ENCODE measurements at places on chromosomes 11 and 22.

- DNase-seq = no peak
Observed at GRCh38 chr11:12200279-12200990, 90.0 kb downstream of the MICAL2 start.

GRCh38 chr11:63709336-63709884 lies 28.1 kb downstream of the RTN3 start:
- DNase-seq = no peak

DNA sequence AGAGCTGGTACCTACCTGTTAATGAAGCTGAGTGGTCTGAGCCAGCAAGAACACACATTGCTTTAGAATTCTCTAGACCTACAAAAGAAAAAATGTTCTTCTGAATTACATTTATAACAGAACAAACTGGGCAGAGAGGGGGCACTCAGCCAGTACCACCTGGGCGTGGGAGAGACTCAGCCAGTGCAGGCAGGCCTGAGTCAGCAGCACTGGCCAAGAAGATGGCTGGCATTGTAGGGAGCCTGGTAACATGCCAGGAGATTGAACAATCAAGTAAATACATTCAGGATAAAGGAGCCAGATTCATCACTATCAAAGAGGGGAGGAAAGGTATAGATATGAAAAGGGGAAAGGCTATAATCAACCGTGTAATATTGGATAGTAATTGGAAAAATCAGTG lies 19.9 kb downstream of the SERGEF start:
- no peak for DNase-seq

- DNase-seq = no peak
Observed at GRCh38 chr11:69654001-69654659, 13.2 kb downstream of the CCND1 start.

- no peak for DNase-seq
Observed at GRCh38 chr22:44683237-44683636, 18.8 kb upstream of the PRR5 start.

DNA sequence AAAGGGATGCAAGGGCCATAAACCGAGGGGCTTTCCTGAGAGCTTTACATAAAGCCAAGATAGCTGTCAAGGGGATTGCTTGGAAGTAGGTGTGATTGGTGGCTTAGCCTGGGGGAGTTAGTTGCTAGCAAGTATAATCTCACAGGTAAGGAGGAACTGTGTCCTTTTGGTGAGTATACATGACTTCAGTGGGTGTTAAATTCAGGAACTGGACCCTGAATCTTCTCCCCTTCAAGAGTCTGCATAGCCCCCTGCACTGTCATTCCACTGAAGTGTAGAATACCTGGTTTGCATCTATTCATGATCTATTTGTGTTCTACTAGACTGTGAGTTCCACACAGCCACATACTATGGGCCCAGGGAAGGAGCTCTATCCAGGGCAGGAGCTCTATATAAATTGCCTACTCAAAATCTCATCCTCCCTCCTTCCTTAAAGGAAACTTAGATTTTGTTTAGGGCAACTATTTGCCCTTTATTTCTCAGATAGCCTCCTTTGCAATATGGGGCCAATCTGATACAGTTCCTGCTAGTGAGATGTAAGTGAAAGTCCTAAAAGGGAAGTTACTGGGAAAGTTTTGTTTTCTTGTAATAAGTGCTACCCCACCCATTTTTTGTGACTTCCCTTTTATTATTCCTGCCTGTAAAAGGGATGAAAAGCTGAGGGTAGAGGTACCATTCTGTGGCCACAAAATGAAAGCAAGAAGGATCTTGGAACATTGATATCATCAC lies 120.5 kb downstream of the PGR start:
- no peak for DNase-seq

DNA sequence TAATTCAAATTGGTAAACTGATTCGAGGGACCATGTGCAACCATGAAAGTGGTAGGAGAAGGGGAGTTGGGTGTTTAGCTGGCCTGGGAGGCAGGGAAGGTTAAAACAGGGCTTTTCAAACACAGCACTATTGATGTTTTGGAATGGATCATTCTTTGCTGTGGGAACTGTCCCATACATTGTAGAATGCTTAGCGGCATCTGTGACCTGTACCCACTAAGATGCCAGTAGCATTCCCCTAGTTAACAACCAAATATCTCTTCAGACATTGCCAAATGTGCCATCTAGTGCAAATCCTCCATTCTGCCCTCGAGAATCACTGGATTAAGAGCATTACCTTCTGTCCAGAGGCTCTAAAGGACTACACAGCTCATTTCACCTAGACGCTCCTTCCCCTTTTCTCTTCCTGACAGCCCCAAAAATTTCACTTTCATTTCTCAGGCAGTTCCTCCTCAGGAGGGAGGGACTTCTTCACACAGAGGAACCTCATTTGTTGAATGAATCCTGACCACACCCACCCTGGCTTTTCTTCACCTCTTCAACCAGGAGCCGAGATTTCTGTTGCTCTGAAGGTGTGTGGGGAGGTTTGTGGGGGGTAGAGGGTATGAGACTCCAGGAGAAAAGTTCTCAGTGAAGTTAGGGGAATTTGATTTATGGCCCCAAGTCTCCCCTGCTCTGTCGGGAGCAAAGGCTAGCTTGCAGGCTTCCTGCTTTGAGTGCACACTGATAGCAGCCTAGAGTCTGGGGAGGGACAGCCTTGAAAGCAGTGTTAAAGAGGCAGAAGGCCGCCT lies at the start of gene TRIM34:
TRIM34 (plus strand) TSS at position 513 of the 791 bp plus-strand sequence. CDS start 7,331 bp downstream, outside the sequence.
- peak; percentile 74 for DNase-seq

- DNase-seq = no peak
Observed at GRCh38 chr22:26501996-26502395, 10.3 kb downstream of the TFIP11 start.

DNA sequence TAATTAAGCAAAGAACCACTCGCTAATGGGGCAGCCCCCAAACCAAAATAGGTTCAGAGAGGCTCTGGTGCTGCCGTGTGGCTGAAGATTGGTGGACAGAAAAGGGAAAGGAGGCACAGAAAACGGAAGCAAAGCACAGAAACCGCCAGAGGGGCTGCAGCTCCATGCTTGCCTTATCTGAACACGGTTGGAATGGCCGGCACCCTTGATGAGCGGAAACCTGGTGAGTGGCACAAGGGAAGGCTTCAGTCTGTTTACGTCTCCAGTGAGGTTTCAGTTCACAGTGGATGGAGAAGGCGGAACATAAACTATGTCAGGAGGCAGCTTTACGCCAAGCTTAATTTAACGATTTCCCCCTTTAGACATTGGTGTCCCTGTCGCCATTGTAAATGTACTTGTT lies 5.2 kb upstream of the PRR33 start:
- DNase-seq = no peak

DNA sequence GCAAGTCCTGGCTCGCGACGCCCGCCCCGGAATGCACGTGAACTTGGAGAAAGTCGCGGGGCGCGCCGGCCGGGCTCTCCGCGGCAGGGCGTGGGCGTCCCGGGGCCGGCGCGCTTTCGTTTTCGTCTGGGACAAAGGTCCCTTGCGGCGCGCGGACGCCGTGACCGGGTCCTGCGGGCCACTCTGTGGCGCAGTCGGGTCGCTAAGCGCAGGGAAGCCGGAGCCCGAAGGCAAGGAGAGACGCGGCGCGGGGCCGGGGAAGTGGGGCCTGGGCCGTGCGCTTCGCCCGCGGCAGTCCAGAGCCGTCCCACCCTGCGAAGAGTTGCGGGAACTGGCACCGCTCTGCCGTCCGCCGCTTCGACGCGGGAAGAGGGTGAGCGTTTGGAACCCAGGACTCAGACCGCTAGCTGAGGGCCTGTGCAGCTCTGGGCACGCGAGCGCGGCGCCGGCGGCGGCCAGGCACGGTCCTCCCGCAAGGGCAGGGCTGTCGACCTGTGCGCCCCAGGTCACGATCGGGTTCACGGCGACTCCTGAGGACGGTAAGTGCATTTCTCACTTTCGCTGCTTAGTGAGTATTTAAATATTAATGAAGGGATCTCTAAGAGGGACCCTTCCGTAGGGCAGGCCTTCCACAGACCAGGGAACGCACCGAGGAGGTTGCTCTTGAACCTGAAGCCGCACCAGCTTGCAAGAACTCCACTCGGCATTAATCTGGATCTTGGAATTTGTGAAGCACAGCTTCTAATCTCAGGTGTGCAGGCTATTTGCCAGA lies 78.0 kb upstream of the PPARA start:
- peak; percentile 27 for DNase-seq

DNA sequence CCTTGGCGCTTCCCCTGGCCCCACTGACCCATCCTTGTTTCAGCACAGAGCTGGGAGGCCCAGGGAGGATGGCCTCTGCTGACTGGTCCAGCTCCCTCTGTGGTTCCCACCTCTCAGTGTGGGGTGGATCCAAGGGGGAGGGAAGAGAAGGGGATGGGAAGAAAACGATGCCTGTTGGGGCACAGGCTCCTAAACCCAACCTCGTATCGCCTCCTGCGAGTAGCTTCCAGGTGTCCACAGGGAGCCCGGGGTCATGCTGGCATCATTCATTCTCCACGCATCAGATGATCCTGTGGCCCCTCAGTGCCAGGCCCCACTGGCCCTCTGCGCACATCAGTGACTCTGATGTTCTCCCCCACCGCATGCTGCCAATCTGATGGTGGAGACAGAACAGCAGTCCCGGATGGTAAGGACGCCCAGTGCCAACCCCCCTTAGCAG lies 5.1 kb downstream of the MYEOV start:
- DNase-seq = no peak

- DNase-seq = no peak
Observed at GRCh38 chr11:125163431-125164063, 1.0 kb upstream of the PKNOX2 start.

DNA sequence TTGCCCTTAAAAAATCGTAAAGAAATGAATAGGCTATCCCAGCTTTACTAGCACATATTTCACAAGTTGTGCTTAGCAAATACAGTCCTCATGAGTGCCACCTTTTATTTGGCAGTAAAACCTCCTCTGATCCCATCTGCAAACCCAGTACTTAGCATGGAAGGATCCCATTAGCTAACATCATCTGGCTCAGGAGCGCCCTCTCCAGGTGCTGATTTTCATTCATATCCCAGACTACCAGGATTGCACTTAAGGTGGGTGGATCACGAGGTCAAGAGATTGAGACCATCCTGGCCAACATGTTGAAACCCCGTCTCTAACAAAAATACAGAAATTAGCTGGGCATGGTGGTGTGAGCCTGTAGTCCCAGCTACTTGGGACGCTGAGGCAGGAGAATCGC lies 76.1 kb upstream of the PAX6 start:
- no peak for DNase-seq

GRCh38 chr11:100646545-100646944 lies 40.5 kb upstream of the ARHGAP42 start:
- DNase-seq = no peak

Measured in CD4-positive, alpha-beta T cell treated with Interleukin-15 for 4 hours (primary cell).